ENCODE measurements at places on chromosomes 1 and 21.

- no peak for DNase-seq
These were observed 59.1 kb upstream of the TTC34 start for GRCh38 chr1:2860476-2861142.

GRCh38 chr1:214102907-214103306 is 115.1 kb downstream of the PROX1 start:
- no peak for DNase-seq

GRCh38 chr21:17931080-17931479 is 111.9 kb upstream of the C21orf91 start:
- DNase-seq, result no peak

DNA sequence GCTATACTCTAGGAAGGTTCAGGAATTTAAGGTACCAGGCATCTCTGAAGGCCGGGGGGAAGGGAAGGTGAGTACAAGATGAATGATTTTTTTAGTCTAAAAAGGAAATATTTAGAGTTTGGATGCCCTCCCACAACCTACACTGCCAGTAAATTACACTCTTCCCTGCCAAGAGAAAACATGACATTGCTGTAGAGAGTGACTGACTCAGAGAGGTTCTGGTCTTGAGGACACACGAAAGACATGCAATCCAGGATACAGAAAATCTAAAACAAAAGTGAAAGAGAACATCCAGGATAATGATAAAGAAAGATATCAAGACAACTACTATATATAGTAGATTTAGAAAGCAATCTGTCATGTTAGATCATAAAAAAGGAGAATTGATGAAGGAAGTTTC is 200.5 kb downstream of the TYW3 start:
- no peak for DNase-seq

- DNase-seq, result no peak
These were observed 79.2 kb downstream of the RNF220 start for GRCh38 chr1:44484155-44484688.

DNA sequence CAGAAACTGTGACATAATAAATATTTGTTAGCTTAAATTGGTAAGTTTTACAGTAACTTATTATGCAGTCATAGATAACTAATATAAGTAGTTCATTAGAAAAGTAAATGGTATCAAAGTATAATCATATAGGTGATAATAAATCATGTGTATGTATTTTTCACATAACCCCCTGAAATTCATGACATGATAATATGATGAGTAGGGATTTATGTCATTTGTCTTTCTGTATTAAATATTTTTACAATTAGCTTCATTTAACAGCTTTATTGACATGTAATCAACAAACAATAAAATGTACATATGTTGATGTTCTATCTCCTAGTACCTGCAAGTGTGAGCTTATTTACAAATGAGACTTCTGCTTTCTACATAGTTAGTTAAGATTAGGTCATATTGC is 9.8 kb upstream of the FCGR2A start:
- DNase-seq, result no peak

Measured in left renal pelvis (tissue), 4 donors.